ENCODE measurements at places on chromosomes 11 and 22. TPM values are rescaled to one million over a fixed set of nuclear protein-coding genes. Genes with fewer than 3 reads are reported as not detected.

DNA sequence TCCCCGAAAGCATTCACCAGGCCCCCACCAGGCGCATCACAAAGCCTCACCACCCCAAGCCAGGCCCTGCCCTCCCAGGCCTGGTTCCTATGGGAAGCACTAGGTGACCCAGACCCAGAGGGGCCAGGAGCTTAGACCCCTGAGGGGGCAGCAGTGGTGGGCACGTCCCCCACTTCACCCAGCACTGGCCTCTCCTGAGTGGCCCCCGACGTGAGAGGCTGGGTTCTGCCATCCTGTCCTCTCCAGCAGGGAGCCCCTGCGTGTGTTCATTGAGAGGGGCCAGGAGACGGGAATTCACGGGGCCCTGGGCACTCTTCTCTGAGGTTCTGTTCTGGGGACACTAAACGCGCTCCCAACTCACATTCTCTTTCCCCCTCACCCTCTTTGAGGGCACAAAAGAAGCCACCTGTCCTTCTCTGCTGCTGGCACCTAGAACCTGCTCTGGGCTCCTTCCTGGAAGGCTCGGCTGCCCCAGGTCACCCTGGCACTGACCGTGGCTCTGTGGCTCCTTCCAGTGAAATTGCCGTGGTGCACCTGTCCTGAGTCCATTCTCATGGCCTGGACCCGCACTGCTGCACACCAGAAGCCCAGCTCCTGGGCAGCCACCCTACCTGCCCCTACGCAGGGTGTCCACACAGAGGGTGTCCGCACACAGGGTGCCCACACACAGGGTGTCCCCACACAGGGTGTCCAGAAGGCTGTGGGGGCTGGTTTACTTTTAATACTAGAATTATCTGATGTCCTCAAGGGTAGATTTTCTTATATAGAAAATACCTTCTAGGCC is 12.2 kb downstream of the PTDSS2 start:
- DNase-seq = no peak

DNA sequence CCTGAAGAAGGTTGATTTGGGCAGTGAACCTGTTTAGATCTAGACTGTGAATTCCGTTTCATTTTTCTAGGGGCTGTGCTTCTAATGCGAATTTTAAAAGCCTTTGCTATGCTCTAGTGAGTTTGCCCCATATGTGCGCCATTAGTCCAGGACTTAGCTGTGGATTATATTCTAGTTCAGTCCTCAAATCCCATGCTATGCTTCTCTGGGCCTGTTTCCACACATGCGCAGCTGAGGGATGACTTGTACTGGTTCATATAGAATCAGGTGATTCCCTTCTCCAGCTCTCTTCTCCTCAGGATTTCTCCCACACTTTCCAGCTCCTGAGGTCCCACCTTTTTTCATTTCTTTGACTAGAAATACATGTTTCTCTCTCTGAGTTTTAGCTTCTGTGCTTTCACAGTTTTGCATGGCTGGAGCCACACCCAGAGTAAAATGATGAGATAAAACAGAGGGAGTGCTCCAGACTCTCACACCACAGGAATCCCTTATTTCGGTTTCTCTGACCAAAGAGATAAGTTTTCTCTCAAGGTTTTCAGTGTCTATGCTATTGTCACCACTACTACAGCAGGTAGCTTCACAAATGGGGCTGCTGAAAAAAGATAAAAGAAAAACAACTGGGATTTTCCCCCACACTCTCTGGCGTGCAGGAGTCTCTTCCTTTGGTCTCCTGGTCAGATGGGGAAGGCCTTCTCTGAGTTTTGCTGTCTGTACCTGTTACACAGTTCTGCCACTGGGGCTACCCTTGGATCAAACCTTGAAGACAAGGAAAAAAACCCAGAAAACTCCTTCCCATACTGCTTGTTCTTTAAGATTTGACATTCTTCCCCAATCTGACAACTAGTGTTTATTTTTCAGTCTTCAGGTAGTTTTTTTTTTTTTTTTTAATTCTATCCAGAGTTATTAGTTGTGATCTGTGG is 96.2 kb upstream of the TEAD1 start:
- DNase-seq = no peak

DNA sequence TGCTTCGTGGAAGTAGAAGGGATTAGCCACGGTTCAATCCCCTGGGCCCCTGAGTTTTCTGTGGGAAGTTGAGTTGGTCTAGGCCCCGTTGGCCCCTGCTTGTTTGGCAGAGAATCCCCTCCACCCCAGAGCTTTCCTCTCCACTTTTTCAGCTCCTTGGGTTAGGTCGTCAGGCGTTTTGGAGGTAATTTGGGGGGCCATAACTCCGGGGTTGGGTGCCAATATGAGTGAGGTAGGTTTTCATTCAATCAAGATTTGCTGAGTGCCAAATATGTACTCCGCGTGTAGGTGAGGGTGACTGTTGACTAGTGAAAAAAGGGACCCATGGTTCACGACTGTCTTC is 590 bp downstream of the ATG13 start:
- DNase-seq = no peak

DNA sequence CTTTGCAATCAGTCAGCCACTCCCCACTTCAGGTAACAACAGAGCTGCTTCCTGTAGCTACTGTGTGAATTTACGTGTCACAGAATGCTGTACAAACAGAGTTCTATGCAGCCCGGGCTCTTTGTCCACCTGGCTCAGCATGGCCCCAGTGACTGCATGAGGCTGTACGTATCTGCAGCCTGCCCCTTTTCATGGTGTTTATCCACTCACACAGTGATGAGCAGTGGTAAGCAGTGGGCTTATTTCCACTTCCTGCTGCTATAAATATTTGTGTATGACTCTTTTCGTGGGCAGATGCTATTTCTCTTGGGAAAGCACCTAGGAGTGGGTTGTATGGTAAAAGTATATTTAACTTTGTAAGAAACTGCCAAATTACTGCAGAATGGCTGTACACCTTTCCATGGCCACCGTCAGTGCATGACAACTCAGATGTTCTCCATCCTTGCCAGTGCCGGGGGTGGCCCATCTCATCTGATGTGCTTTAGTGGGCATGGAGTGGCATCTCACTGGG is 43.3 kb downstream of the MYEOV start:
- DNase-seq = no peak

- peak; percentile 89 for DNase-seq
Measured at GRCh38 chr11:119169282-119169719, 776 bp downstream of the NLRX1 start.

DNA sequence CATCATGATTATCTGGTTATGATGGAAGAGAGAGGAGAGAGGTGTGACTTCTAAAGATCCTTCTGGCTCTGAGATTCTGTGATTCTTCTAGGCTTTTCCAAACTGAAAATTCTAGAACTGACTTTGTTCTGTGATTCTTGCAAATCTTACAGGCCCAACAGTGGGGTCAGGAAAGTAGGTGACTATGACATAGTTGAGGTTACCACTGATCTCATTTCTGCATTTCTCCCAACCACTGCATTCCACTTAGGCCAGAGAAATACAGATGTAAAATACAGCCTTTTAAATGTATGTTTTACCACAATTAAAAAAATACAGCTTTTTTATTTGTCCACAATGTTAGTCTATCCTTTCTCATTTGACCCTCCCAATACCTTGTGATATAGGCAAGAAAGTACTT is 83.7 kb downstream of the STIM1 start:
- DNase-seq = no peak

GRCh38 chr11:40732132-40732531 is 727.3 kb downstream of the LRRC4C start:
- DNase-seq = no peak

- DNase-seq = no peak
Measured at GRCh38 chr11:27795955-27796861, 96.0 kb upstream of the BDNF start.

- DNase-seq = no peak
Measured at GRCh38 chr11:81267246-81267645, 1466.4 kb downstream of the FAM181B start.

- no peak for DNase-seq
Measured at GRCh38 chr11:10511181-10511621, 29.8 kb downstream of the RNF141 start.

- DNase-seq = no peak
Measured at GRCh38 chr11:111921541-111922230, 3.0 kb downstream of the C11orf52 start.

- no peak for DNase-seq
Measured at GRCh38 chr11:27898166-27898565, 197.9 kb upstream of the BDNF start.

GRCh38 chr11:47108214-47108613 is 68.5 kb downstream of the ARFGAP2 start:
- DNase-seq = no peak

DNA sequence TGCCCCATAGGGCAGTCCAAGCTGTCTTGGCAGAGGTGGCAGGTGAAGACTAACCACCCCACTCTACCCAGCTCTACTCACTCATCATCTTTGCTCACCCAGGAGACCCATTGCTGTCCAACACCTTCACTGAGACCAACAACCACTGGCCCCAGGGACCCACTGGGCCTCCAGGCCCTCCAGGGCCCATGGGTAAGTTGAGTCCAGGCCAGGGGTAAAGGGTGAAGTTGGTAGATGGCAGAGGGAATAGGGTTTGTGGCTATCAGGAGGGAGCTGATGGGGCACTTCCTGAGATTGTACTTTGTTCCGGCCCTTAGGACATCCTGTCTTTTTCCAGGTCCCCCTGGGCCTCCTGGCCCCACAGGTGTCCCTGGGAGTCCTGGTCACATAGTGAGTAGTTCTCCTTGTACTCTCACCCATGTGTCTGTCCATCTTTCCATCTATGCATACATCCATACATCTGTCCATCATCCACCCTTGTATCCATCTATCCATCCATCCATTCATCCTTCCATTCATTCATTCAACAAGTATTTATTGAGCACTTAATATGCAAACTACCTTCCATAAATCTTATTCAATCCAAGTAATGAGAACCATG is 27.7 kb downstream of the EMID1 start:
- DNase-seq = peak; percentile 2

GRCh38 chr11:67016550-67016949 is 6.4 kb upstream of the SYT12 start:
- no peak for DNase-seq

GRCh38 chr11:5246772-5247471 is 2.7 kb downstream of the HBG1 start:
- no peak for DNase-seq

DNA sequence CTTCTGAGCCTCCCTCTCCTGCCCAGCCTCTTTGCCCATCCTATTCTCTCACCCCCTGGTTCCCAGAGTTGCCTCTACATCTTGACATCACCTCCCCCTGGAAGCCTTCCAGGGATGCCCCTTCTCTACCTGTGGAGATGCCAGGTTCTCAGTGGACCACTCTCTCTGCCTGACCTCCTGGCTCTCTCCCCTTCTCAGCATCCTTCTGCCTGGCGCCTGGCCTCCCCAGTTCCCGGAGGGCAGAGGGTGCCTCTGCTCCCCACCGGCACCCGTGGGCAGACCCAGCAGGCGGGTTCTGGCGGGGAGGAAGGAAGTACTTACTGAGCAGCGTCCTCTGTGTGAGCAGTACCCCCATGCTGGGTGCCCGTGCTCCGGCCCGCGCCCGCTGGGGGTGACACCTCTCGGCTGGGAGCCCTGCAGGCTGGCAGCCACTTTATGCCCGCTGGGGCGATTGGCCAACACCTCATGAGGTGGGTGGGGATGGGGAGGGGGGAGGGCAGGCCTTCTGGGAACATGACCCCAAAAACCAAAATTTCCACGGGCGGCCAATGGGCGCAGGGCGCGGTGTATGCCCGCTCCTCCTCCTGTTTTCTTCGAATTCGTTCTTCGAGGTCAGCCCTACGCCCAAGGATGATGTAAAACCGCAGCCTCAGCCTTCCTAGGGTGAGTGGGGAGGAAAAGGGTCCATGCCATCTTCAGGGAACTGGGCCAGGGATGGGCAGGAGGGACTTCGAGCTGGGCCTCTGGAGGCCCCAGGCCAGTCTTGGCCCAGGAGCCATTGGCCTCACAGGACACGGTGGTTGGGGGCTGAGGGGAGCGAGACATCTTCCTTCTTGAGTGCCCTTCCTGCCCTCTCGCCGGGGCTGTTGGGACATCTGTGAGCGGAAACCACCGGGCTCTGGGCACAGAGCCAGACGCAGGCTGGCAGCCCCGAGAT is at the start of gene OSM:
TSS of gene OSM (minus strand) at position 407 of the 937 bp plus-strand sequence. CDS start at position 355, 52 bp downstream.
- DNase-seq = no peak

DNA sequence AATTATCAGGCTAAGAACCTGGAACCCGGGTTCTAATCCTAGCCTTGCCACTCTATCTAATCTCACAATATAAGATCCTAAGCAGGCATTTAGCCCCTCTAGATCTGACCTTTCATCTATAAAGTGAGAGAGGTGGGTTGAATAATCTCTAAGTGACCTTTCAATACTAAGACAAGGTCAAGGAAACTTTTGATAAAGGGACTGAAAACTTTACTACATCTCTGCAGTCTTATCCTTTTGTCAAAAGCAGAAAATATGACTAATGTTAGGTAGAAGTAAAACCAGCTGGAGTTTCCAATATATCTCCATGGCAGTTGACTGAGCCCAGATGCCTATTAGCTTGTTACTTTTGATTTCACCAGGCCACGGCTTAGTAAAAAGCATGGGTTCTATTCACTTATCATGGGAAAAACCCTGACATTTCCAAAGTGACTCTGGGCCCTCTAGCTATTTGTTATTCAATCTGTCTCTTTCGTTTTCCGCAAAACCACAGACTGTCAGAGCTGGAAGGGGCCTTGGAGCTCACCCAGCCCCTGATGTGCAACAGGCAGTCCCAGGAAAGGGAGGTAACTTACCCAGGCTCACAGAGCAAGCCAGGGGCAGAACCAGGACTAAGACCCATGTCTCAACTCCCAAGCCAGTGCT is 75.8 kb downstream of the RAB30 start:
- no peak for DNase-seq

GRCh38 chr11:90795746-90796145 is 572.9 kb upstream of the CHORDC1 start:
- no peak for DNase-seq

GRCh38 chr22:45112136-45112879 is 51.4 kb upstream of the NUP50 start:
- no peak for DNase-seq

DNA sequence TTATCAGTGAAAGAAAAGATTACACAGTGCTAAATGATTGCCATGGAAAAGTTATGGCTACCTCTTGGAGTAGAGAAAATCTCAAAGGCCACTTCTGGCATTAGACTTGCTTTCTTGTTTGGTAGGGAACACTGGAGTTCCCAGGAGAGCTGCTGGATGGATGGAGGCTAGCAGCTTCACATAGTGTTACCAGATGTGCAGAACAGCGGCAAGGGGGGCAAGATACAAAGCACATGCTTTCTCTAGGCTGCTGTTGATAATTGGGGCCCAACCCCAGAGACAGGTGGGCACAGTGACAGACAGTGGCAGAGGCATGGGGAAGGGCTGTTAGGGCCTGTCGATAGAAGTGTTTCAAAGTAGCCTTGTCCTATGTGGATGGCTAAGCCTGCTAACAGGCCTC is 94.9 kb downstream of the DBX1 start:
- DNase-seq = no peak

CTSW gene
- 2.9 TPM for polyA plus RNA-seq

RFPL2 gene
- polyA plus RNA-seq = not detected

RCN1 gene
- 125 TPM for polyA plus RNA-seq

MS4A4A gene
- 42.8 TPM for polyA plus RNA-seq

CAT gene
- 76.0 TPM for polyA plus RNA-seq

CASP4 gene
- 33.6 TPM for polyA plus RNA-seq

UCP3 gene
- polyA plus RNA-seq = 2.3 TPM

GRIK4 gene
- polyA plus RNA-seq = not detected

HDHD5 gene
- polyA plus RNA-seq = 19.5 TPM

MS4A6A gene
- polyA plus RNA-seq = 22.5 TPM

SMC1B gene
- not detected for polyA plus RNA-seq

ZP1 gene
- polyA plus RNA-seq = not detected

POU2AF2 gene
- polyA plus RNA-seq = not detected

C22orf31 gene
- not detected for polyA plus RNA-seq

Measured in aorta (tissue), 5 donors.